ENCODE measurements at places on chromosomes 13 and 19.

- no peak for DNase-seq
These were observed 9.4 kb upstream of the SPART start for GRCh38 chr13:36355632-36356031.

- DNase-seq = no peak
These were observed 66.2 kb downstream of the SPATA13 start for GRCh38 chr13:24226762-24227161.

DNA sequence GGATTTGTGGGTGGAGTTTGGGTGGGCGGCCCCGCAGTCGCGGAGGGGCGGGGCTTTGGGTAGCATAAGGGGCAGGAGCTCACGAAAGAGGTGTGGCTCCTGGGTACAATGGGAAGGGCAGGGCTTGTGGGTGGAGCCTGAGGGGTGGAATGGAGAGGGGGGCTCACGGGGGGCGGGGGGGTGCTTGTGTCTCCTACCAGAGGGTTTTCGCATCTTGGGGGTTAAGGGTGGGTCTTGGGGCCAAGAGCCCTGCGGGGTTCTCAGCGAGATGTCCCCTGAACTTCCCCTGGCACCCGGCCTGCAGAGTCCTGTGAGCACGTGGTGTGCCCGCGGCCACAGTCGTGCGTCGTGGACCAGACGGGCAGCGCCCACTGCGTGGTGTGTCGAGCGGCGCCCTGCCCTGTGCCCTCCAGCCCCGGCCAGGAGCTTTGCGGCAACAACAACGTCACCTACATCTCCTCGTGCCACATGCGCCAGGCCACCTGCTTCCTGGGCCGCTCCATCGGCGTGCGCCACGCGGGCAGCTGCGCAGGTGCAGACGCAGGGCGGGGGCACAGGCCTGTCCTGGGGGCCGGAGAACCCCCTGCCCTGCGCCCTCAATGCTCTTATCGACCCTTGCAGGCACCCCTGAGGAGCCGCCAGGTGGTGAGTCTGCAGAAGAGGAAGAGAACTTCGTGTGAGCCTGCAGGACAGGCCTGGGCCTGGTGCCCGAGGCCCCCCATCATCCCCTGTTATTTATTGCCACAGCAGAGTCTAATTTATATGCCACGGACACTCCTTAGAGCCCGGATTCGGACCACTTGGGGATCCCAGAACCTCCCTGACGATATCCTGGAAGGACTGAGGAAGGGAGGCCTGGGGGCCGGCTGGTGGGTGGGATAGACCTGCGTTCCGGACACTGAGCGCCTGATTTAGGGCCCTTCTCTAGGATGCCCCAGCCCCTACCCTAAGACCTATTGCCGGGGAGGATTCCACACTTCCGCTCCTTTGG is 5.1 kb downstream of the FSTL3 start:
- peak; percentile 97 for DNase-seq

DNA sequence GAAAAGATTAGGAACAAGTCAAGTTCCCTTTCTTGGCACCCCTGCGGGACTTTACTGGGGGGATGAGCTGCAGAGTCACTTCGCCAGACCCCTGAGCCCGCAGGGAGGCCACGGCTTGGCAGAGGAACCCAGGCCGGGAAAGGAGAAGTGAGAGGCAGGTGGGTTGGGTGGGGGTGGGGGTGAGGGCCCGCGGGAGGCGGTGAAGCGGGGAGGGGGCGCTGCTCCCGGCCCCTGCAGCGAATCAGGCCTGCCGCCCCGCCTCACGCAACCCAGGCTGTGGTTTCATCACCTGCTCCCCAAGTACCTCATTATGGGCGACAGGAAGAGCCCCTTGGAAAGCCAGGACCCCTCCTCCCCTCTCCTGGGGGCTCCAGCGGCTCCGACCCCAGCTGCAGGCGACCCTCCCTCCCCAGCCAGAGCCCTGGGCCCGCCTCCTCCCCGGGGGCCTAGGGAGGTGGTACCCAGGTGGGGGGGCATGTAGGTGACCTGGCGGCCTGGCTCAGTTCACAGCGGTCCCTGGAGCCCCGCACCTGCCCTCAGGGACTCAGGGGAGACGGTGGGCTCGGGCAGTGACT is 9.5 kb downstream of the MEF2B start:
- DNase-seq = no peak
